Heart right ventricle (tissue), 16 donors: ENCODE measurements at places on chromosomes 11 and 22. TPM values are rescaled to one million over a fixed set of nuclear protein-coding genes. Genes with fewer than 3 reads are reported as not detected.
A peak's percentile ranks its signal among the peaks of the same experiment; 100 is the strongest.

DNA sequence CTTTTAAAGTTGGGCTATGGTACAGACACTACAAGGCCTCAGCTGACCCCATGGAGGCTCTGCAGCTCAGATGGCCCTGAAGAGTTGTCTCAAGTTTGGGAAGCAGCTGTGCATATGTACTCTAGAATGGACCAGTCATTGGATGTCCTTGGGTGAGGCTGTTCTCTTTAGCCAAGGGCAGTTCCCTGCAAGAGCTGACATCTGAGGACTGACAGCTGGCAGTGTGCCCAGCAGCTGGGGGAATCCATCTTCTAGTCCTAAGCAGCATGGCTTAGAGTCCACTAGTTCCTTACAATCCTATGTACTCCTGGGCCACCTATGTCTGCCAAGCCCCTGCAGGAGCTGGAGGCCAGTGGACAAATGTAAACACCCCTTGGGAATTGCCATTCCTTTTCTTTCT lies 76.5 kb downstream of the C11orf91 start:
- peak; percentile 55 for DNase-seq

GRCh38 chr11:94924612-94925011 lies 48.7 kb downstream of the CWC15 start:
- DNase-seq, result no peak

DNA sequence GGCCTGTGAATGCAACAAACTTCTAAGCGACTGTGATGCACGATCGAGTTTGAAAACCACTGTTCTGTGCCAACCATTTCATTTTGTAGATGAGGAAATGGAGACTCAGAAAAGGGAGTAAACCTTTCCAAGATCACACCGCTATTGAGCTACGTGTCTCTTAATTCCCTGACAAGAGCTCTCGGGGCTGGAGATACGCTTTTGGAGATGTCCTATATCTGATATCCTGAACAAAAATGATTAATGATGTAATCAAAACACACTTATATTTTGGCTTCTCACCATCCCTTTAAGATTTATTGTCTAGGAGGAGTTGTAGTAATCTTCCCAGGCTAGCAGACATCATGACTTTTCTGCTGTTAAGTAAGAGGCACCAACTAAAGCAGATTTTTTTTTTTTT lies 1.7 kb upstream of the PARVA start:
- DNase-seq, result no peak

DNA sequence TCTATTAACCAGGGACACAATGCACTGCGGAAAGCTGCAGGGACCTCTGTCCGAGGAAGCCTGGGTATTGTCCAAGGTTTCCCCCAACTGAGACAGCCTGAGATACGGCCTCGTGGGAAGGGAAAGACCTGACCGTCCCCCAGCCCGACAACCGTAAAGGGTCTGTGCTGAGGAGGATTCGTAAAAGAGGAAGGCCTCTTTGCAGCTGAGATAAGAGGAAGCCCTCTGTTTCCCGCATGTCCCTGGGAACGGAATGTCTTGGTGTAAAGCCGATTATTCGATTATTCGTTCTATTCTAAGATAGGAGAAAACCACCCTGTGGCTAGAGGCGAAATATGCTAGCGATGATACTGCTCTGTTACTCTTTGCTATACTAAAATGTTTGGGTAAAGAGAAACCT lies 5.2 kb downstream of the BET1L start:
- DNase-seq, result no peak

Gene FAM180B
- not detected for polyA plus RNA-seq
